ENCODE measurements at places on chromosomes 12 and 14.

- DNase-seq: no peak
Measured at GRCh38 chr14:23114120-23114458, 5.0 kb downstream of the CEBPE start.

DNA sequence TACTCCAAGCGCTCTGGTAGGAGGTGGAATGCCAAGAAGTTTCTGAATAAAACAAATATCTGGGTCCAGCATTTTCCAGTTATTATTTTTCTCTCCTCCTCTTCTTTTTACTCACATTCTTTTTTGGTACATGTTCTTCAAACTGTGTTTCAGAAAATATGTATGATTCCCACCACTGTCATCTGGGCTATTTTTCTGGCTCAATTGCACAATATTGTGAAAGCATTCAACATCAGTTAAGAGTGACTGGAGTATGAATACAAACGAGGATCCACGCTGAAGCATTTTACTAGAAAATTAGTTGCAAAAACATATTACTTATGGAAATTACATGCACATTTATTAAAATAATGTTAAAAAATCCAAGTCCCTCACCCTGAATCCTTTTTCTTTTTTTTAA is 61.5 kb downstream of the KCNMB4 start:
- DNase-seq: no peak

GRCh38 chr12:106127338-106128126 is 11.2 kb downstream of the NUAK1 start:
- DNase-seq: no peak

- no peak for DNase-seq
Measured at GRCh38 chr12:122960193-122960569, 6.1 kb downstream of the ABCB9 start.

DNA sequence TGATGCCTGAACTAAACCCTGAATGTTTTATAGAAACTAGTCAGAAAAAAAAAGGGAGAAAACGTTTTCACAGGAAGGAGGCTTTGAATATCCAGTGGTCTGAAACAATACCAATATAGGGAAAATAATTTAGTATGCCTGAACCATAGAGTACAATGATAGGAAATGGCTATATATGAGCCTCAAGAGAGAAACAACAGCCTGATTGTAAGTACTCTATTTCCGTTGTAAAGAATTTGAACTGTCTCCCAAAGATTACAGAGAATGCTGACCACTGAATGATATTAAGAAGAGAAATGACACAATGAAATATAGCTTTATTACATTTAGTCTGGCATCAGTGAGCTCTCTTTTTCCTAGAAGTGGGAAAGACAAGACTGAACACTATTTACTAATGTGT is 5.5 kb upstream of the GABARAPL1 start:
- no peak for DNase-seq

- DNase-seq: no peak
Measured at GRCh38 chr12:131093971-131094830, 140.5 kb downstream of the ADGRD1 start.

- DNase-seq: no peak
Measured at GRCh38 chr12:89472508-89472907, 52.1 kb downstream of the GALNT4 start.

- no peak for DNase-seq
Measured at GRCh38 chr14:19917955-19918518, 2.4 kb upstream of the OR4K5 start.

GRCh38 chr12:118984161-118984943 is 3.0 kb downstream of the SRRM4 start:
- DNase-seq: no peak

DNA sequence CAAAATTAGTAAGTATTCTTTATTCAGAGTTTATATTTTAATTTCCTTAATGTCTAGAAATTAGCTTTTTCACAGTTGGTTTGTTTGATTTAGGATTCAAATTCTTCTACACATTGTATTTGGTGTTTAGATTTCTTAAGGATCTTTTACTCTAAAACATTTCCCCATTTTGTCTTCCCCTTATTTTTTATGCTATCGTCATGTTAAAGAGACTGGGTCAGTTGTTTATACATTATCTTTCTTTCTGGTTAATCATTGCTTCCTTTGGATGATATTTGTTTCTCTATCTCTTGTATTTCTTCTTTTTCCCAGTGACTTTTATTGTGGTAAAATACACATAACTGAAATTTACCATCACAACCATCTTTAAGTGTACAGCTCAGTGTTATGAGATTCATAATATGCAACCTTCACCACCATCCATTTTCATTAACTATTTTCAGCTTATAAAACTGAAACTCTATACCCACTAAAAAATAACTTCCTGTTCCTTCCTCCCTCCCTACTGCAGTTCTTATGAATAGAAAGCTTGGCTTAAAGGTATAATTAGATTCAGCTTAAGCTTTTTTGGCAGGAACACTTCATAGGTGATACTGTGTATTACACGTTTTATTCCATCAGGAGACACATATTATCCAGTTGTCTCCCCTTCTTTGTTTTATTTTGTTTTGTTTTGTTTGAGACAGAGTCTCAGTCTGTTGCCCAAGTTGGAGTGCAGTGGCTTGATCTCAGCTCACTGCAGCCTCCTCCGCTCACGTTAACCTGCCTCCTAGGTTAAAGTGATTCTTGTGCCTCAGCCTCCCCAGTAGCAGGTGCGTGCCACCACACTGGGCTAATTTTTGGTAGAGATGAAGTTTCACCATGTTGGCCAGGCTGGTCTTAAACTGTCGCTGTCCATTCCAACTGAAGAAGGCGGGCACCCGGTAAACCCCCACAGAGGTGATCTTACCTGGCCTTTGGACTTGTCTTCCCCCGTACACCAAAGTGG is 45.0 kb downstream of the NOPCHAP1 start:
- no peak for DNase-seq

DNA sequence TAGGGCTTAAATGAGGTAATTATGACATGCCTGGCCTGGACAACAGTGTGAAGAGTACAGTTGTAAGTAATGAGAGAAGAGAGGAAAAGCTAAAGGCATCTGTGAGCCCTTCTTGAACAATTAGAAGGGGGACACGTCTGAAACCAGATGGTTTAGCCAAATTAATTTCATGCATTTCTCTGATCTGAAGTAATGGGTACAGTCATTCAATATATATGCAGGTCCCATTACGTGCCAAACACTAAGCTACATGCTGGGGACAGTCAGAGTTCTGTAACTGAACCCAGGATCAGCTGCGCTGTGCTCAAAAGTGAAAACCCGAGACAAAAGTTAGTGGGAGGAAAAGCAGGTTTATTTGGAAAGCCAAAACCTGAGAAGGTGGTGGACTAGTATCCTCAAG is 207.2 kb upstream of the TMTC1 start:
- DNase-seq: no peak

DNA sequence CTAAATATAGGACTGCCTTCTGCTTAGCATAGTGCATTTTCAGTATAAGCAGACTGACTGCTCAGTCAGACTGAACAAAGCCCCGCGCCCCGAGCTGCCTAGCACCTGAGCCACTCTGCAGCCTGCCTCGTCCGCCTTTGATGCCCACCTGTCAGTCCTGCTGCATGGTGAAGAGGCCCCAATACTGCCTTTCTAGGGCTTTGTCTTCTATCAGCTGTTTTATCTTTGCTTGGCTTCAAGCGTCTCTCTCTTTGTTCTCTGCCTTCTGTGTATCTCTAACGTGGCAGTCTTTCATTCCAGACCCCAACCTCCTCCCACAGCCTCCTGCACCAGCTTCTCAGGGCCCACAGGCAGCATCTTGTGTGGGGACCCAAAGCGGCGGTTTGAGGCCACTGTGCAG is 1001.0 kb downstream of the VRK1 start:
- DNase-seq: no peak

DNA sequence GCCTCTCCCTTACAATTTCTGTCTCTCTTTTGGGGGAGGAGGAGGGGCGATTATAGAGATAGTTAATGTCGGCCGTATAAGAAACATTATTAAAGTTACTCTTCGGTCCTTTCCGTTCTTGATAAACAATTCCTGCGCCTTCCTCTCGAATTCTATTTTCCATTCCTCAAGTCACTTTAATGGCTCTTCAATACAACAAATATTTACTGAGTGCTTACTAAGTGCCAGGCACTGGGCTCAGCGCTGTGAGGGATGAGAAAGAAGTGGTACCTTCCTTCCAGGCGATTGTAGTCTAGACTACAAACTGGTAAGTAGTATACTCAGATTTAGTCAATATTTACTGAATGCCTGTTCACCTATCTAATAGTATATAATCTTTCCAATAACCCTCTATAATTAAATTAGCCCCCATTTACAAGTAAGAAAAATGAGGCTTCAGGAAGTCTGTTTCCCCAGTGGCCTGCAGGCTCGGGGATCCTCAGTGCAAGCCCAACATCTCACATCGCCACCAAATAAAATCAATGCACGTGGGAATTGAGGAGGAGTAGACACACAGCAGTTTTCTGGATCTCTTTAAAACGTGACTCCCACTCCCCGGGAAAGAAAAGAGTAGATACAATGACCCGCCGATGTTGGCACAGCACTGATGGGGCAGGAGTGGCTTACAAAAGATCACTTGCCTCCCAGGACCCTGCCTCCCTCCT is 589 bp upstream of the ZNF219 start:
- no peak for DNase-seq

- DNase-seq: no peak
Measured at GRCh38 chr12:8993827-8994226, 4.5 kb downstream of the KLRG1 start.

- no peak for DNase-seq
Measured at GRCh38 chr14:74792249-74793039, 29.3 kb downstream of the YLPM1 start.

- DNase-seq: peak; percentile 76
Measured at GRCh38 chr12:56079723-56080555, at the start of gene ERBB3. ERBB3 (plus strand) TSS chr12:56080165; CDS start chr12:56080301, 136 bp downstream.

DNA sequence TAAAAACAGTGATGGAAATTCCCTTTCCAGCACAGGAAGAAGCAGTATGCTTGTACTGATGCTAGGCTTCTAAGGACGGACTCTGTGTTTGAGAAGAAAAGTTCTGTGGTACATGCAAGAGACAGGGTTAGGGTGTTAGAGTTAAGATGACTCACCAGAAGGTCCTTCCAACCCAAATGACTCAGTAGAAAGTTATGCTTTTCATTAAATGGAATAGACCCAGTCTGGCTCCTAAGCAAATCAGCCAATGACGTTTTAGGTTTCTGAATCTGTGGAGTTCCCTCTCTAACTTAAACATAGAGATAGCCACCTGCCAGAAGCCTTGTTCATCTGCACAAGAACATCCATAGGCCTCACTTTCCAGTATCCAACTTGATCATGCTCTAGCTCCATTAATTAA is 5.7 kb downstream of the PTHLH start:
- no peak for DNase-seq

- no peak for DNase-seq
Measured at GRCh38 chr12:11307143-11307542, 3.1 kb downstream of the PRB4 start.

- no peak for DNase-seq
Measured at GRCh38 chr12:19575337-19576243, 136.3 kb downstream of the AEBP2 start.

DNA sequence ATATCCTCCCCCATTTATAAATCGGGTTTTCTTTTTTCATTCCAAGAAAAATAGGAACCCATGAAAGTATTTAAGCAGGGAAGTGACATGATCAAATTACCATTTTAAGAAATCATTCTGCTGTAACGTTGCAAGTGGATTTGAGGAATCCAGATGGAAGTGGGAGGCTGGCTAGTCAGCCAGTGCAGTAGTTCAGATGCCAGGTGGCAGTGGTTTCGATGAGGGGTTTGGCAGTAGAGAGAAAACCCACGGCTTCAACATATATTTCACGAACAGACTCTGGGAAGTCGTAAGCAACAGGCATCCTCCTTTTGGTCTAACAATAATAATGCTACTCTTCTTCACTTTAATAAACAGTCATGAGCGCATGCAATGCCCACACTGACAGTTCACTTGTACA is 25.0 kb downstream of the PDZRN4 start:
- no peak for DNase-seq

DNA sequence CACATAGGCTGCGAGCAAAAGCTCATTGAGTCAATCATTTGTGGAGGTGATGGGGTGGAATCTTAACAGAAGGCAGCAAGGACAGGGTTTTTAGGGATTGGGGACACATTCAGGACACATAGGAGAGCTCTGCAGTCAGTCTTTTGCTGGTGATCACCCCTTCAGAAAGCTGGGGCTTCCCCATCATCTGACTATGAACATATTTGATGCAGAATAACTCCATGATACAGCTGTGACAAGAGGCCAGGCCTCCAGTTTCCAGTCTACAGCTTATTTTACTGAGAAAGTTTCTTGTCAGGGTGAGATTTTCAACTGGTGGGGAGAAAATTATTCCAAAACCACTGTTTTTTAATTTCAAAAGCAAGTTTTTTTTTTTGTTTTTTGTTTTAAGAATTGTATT is 134.2 kb downstream of the TMEM30B start:
- DNase-seq: no peak

DNA sequence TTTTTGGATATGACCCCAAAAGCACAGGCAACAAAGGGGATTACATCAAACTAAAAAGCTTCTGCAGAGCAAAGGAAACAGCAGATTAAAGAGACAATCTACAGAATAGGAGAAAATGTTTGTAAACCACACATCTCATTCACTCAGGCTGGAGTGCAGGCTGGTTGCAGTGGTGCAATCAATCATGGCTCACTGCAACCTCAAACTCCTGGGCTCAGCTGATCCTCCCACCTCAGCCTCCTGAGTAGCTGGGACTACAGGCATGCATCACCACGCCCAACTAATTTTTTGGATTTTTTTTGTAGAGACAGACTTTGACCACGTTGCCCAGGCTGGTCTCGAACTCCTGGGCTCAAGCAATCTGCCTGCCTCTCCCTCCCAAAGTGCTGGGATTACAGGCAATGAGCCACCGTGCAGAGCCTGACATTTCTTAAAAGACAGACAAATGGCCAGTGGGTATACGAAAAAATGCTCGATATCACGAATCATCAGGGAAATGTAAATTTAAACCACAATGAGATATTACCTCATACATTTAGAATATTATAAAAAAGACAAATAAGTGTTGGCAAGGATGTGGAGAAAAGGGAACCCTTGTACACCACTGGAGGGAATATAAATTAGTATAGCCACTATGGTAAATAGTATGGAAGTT is 9.8 kb downstream of the NCKAP5L start:
- no peak for DNase-seq

DNA sequence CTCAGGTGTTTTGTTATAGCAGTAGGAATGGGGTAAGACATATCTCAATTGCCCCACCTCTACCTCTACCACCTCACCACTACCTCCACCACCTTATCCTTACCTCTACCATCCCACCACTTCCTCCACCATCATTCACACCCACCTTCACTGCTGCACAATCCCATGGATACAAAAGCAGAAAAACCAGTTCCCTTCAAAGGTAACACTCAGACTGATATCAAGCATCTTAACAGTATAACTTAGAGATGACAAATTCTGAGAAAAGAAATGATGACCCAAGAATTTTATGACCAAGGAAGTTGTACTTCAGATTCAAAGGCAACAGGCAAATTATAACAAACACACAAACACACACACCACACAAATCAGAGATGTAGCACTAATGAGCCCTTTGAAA is 189.4 kb downstream of the NUAK1 start:
- no peak for DNase-seq

DNA sequence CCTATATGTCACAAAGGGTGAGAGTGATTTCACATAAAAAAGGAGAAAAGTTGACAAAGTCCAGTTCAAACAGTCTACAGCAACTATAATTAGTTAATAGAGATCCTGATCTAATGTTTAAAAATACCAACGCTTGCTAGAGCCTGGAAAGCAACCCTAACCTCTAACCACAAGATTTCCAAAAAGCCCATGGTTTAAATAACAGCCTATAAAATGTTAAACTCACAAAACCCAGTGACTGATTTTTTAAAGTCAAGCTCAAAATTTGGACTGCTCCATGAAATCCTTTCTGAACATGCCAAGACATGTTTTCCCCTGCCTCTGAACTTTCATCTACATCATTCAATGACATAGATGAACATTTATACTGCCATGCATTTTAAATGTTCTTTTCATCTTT is 81.6 kb downstream of the PLEKHG7 start:
- DNase-seq: no peak
